GM23338 (cell line): ENCODE measurements at places on chromosomes 11 and 22.

DNA sequence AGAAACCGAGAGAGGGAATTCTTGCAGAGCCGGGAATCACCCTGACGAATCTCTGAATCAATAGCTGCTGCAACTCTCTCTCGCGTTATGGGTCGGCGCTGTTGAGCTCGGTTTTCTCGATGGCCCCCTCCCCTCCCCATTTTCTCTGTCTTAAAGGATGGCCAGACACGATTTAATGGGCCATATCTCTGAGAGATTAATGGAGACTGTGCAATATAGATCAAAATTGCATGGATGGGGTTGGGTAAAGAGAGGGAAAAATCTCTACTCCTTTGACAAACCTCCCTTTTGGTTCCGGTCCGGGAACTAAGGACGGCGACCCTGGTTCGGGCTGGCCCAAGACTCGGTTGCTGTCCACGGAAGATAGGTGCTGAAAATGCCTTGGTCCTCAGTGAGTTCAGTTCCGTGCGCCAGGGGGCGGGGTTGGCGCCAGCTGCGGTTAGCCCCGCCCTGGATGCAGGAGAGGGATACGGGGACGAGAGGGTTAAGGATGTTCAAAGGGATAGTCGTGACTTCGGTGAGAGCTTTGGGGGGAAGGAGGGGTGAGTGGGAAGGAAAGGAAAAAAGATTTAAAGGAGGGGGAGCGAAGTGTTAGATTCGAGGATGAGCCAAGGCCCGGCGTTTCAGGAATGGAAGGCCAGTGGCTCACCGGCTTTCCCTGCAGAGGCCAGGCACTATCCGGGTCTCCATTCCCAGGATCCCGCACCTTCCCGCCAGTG, 103.6 kb upstream of the HSD17B12 start:
- peak; percentile 97 for DNase-seq
- no peak overlapping the region for H3K27ac ChIP-seq
- H3K4me1 ChIP-seq, result peaks cover 44% of the 10 kb centered on the region
- no peaks in the 10 kb centered on the region for H3K36me3 ChIP-seq
- H3K4me3 ChIP-seq, result peak overlapping the region; percentile 72

DNA sequence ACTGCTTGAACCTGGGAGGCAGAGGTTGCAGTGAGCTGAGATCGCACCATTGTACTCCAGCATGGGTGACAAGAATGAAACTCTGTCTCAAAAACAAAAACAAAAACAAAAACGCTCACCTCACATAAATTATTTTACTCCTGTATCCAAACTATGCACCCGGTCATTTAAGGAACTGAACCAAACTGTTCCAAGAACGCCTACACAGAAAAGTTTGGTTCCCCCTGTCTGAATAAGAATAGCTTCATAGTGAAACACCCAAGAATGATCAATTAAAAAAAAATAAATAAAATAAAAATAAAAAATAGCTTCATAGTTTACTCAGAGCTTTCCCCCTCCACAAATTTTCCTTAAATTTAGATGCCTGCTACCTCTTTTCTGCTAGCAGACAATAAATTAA, 13.7 kb downstream of the NUP98 start:
- no peak for DNase-seq
- H3K27ac ChIP-seq, result 0 out of 2 replicates have a peak overlapping the region, but pooled peaks have one; percentile 42
- peaks cover 24% of the 10 kb centered on the region; the same call in 1 of the 2 replicates for H3K36me3 ChIP-seq

- no peak overlapping the region for H3K4me3 ChIP-seq
- no peaks in the 10 kb centered on the region for H3K4me1 ChIP-seq
- no peaks in the 10 kb centered on the region for H3K27me3 ChIP-seq
- DNase-seq, result no peak
Measured at GRCh38 chr11:92697461-92698312, 271.8 kb upstream of the MTNR1B start.

- peaks cover 8% of the 10 kb centered on the region for H3K4me1 ChIP-seq
- H3K36me3 ChIP-seq, result no peaks in the 10 kb centered on the region
- no peaks in the 10 kb centered on the region for H3K27me3 ChIP-seq
Measured at GRCh38 chr11:11022125-11022730, 164.4 kb upstream of the ZBED5 start.
